CD8-positive, alpha-beta memory T cell (primary cell): ENCODE measurements at places on chromosomes 1 and 21.

DNA sequence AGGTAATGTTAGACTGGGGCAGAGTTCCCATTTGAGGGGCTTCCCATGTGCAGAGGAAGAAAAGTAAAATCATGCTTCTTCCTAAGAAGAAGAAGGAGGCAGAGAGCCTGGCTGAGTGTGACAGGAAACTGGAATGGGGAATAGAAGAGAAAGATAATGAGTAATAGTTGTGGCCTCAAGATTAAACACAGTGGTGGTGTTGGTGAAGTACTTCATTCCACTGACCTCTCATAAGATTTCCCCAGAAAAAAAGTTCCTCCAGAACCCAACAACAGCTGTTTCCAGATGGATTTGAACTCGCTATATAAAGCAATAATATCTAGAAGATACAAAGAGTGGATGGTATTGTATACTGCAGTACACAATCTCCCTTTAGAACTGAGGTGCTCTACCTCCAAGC, 13.0 kb downstream of the RGS1 start:
- DNase-seq: no peak
- no peaks in the 10 kb centered on the region for H3K36me3 ChIP-seq
- H3K4me1 ChIP-seq: no peaks in the 10 kb centered on the region
- H3K27ac ChIP-seq: no peak overlapping the region
- no peak overlapping the region for H3K4me3 ChIP-seq
- no peaks in the 10 kb centered on the region for H3K27me3 ChIP-seq

DNA sequence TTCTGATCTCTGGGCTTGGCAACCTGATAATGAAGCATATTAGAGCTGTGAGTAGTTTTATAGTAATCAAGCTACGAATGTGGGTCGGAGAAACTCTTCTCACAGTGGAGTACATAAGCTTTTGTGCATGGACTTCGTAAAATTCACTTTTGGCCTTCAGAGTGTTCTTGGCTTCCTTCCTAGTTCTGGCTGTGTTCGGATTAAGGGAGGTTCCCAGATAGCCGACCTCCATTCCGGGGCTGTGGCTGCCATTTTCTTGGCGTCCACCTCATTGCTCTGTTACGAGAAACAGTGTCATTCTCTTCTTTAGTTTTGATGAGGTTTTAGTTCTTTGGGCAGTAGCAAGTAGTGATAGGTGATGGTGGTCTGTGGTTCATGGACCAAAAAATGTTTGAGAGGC, 26.3 kb downstream of the CAMTA1 start:
- no peaks in the 10 kb centered on the region for H3K4me1 ChIP-seq
- H3K36me3 ChIP-seq: no peaks in the 10 kb centered on the region
- H3K27ac ChIP-seq: no peak overlapping the region
- no peak for DNase-seq
- no peak overlapping the region for H3K4me3 ChIP-seq

DNA sequence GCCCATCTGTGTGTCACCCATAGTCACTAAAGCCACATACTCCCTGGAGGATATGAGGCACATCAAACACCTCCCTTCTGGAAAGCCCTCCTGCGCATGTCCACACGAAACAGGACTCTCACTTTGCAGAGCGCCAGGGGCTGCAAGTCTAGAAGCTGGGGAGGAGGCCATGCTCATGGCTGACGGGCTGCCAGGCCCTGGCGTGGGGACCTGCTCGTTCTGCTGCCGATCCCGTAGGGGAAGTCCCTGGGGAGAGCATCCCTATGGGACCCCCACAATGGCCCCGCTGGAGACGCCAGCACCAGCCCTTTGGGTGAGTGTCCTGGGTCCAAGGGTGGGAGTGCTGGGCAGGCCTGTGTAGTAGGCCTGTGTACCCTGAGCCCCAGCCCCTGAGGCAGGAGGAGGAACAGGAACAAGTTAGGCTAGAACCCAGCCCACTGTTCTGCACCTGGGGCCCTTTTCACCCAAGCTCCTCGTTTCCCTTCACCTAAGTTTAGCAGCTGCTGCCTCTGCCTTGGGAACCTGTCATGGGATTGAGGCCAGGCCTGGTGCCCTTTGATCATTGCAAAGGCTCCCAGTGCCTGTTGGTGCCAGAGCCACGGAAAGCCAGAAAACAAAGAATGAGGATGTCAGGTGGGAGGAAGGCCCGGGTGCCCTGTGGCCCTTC, 9.9 kb downstream of the FAM3B start:
- DNase-seq: no peak
- no peak overlapping the region for H3K4me3 ChIP-seq
- H3K27me3 ChIP-seq: no peaks in the 10 kb centered on the region
- H3K36me3 ChIP-seq: no peaks in the 10 kb centered on the region

GRCh38 chr1:52920791-52921291, 699 bp downstream of the ECHDC2 start:
- H3K27ac ChIP-seq: peak overlapping the region; percentile 36
- H3K4me3 ChIP-seq: peak overlapping the region; percentile 34
- H3K27me3 ChIP-seq: no peaks in the 10 kb centered on the region
- H3K4me1 ChIP-seq: peaks cover 26% of the 10 kb centered on the region
- H3K36me3 ChIP-seq: no peaks in the 10 kb centered on the region
